Erythroblast (primary cell): ENCODE measurements at places on chromosomes 7 and 10.

DNA sequence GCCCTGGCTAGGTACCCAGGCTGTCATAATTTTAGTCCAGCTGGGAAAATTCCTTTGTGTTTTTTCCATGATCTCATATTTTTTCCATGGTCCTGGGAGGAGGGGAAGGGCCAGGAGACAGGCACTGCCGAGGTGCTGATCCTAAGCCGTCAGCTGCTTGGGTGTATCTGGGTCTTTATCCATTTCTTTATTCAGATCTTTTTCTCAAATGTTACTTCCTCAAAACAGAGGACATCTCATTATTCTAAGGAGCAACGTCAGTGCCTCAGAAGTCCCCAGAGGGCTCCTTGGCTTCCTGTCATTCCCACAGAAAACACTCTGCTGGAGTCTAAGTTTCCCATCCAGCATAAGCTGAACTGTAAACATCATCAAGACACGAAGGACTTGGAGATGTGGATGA is 2.8 kb upstream of the OR6V1 start:
- DNase-seq: no peak

- DNase-seq: peak; percentile 9
Measured at GRCh38 chr10:108424656-108425055, 1260.2 kb upstream of the SORCS1 start.

- DNase-seq: peak; percentile 27
Measured at GRCh38 chr10:74051736-74052342, 53.9 kb downstream of the VCL start.

GRCh38 chr7:40223451-40224127 is 88.8 kb downstream of the SUGCT start:
- DNase-seq: no peak

- DNase-seq: peak; percentile 38
Measured at GRCh38 chr7:95549818-95550529, 46.3 kb downstream of the PDK4 start.

DNA sequence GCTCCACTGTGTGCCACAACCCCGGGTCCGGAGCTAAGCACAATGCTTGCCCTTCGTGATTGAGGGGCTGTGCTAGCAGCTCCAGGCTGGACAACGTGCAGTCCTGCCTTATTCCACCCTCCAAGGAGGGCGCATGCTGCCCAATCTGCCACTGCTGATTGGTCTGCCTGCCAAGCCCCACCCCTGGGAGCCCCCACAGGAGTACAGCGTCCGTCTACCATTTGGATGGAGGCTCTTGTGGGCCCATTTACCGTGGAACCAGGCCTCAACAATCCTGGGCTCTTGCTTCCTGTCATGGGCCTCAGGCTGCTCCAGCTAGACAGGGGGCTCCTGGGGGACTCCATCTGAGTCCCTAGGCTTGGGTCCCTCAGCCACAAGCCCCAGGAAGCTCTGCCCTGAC is 173.3 kb downstream of the SLIT1 start:
- no peak for DNase-seq

DNA sequence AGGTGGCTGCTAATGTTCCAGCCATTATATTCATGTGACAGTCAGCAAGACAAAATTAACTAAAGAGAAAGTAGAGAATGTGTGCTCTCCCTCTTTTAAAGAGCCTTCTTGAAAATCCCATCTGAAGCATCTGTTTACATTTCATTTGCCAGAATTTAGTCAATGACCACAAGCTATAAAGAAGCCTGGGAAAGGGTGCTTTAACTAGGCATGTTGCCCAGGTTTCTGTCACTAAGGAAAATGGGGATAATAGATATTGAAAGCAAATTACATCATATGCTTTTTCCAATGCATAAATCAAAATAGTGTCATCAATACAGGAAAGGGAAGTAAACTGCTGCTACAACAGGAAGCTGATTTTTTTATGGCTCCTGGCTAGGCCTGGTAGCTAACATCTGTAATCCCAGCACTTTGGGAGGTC is 67.7 kb downstream of the ELAPOR2 start:
- DNase-seq: no peak

DNA sequence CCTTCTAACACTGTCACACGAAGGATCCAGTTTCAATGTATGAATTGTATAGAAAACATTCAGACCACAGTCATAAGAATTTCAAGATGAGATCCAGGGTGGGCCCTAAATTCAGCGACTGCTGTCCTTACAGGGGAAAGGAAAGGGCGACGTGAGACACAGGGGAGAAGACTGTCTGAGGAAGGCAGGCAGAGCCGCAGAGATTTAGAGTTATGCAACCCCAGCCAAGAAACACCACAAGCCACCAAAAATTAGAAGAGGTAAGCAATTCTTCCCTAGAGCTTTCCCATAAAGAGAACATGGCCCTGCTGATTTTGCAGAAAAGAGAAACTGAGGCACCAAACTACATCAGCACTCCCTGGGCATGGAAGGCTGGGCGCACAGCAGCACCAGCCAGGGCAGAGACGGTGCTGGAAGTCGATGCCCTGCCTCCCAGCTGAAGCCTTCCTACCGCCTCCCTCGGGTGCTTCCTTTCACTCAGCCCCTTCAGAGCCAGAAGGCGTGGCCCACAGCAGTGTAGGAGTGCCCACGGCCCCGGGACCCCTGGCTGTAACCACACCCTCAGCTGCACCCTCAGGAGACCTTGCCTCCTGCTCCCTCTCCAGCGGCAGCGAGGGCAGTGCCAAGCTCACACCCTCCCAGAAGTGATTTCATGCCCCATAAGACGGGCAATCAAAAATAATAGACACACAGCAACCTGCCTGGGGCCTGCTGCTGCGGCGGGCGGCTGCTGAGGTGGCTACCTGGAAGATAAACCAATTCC is 81.0 kb upstream of the LRRC4 start:
- DNase-seq: no peak

GRCh38 chr10:33808475-33808874 is 474.0 kb upstream of the NRP1 start:
- DNase-seq: no peak

- DNase-seq: no peak
Measured at GRCh38 chr10:49560526-49560925, 21.6 kb upstream of the ERCC6 start.

DNA sequence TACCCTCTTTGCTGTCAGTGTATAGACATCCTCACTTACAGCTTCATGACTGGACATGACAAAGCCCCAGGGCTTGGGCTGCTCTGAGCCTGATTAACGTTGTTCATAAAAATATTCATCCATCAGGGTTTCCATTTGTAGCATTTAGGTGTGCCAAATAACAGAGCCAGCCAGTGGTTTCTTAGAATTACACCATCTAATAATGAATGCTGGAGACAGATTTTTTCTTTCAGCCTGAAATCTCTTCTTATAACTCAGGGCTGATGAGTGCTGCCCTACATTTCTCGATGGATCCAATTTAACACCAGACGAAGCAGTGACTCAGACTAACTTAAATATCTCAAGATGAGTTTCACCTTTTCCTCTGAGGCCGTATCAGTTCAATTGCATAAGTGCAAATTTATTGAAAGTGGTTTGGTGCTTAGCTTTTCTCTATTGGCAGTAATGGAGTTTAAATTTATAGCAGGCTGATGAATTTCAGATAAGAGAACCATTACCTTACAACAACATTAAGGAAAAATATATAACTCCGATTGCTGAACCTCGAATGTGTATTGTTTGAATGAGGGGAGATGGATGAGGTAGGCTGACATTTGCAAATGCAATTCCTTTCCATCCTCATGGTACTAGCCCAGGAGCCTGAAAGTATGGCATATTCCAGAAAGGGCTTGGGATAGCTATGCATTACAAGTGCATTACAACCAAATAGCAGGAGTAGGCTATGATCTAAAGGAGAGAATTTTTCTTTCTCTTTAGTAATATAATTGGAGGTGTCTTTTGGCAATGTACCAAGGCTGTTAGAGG is 900.6 kb downstream of the KCNMA1 start:
- DNase-seq: no peak

DNA sequence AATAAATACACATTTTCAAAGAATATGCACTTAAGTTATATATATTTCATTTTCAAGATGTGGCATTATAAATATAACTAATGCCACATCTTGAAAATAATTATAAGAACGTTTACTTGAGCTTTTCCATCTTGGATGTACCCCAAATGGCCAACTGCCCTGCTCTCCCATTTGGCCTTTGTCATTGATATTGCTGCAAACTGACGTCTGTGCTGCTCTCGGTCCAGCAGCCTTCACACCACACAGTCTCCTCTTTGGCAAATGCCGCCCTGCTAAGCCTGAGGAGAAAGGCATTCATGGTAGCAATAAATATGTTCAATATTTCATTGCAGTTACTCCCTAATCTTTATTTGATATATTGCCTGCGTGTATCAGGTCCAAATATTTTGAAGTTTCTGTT is 384.6 kb upstream of the ADARB2 start:
- no peak for DNase-seq

- DNase-seq: no peak
Measured at GRCh38 chr10:124087672-124088634, 5.4 kb downstream of the CHST15 start.

GRCh38 chr7:69703099-69703498 is 104.8 kb downstream of the AUTS2 start:
- no peak for DNase-seq

- DNase-seq: no peak
Measured at GRCh38 chr10:76031099-76031498, 599.7 kb downstream of the LRMDA start.

GRCh38 chr10:87589645-87590051 is 70.0 kb upstream of the PAPSS2 start:
- DNase-seq: no peak

- DNase-seq: no peak
Measured at GRCh38 chr10:100510533-100511308, 8.9 kb downstream of the SEC31B start.

- no peak for DNase-seq
Measured at GRCh38 chr7:117319181-117319580, 3.7 kb downstream of the WNT2 start.

GRCh38 chr7:104174798-104175197 is 33.0 kb downstream of the ORC5 start:
- DNase-seq: peak; percentile 3

GRCh38 chr7:101947899-101948298 is 130.5 kb downstream of the CUX1 start:
- no peak for DNase-seq

GRCh38 chr10:18675086-18675801 is 16.0 kb downstream of the ARL5B start:
- DNase-seq: no peak

- DNase-seq: peak; percentile 62
Measured at GRCh38 chr10:45407542-45407941, 33.5 kb downstream of the ALOX5 start.

GRCh38 chr10:454860-455259 is 234.6 kb downstream of the DIP2C start:
- no peak for DNase-seq
